CD14-positive monocyte (primary cell): ENCODE measurements at places on chromosomes 13 and 19. TPM values are rescaled to one million over a fixed set of nuclear protein-coding genes. Genes with fewer than 3 reads are reported as not detected.

- peaks cover 70% of the 10 kb centered on the region for H3K36me3 ChIP-seq
- H3K4me1 ChIP-seq = no peaks in the 10 kb centered on the region
- no peak for DNase-seq
- H3K27me3 ChIP-seq = no peaks in the 10 kb centered on the region
- no peak overlapping the region for H3K4me3 ChIP-seq
These were observed 74.2 kb downstream of the SLC7A1 start for GRCh38 chr13:29521336-29521735.

GRCh38 chr19:5470264-5470671, 15.1 kb downstream of the ZNRF4 start:
- no peak overlapping the region for H3K4me3 ChIP-seq
- no peaks in the 10 kb centered on the region for H3K4me1 ChIP-seq
- no peaks in the 10 kb centered on the region for H3K27me3 ChIP-seq
- H3K36me3 ChIP-seq = no peaks in the 10 kb centered on the region
- no peak overlapping the region for H3K27ac ChIP-seq
- DNase-seq = no peak

DNA sequence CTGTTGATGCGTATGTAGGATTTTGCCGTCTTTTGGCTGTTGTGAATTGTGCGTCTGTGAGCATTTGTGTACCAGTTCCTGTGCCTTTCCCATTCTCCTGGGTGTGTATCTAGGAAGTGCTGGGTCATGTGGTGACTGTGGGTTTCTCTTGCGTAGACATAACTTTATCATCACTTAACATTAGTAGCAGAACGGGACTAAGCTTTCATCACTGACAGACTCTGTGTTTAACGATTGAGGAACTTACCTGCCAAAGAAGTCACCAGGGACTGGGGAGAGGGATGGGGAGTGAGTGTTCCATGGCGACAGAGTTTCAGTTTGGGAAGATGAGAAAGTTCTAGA, 15.0 kb downstream of the FZR1 start:
- peaks cover 78% of the 10 kb centered on the region for H3K36me3 ChIP-seq
- H3K4me1 ChIP-seq = no peaks in the 10 kb centered on the region
- no peak overlapping the region for H3K27ac ChIP-seq
- no peak for DNase-seq

GRCh38 chr19:4393947-4394590, 6.3 kb downstream of the SH3GL1 start:
- DNase-seq = no peak
- H3K27ac ChIP-seq = no peak overlapping the region
- no peaks in the 10 kb centered on the region for H3K27me3 ChIP-seq
- no peak overlapping the region for H3K4me3 ChIP-seq
- H3K36me3 ChIP-seq = peaks cover 57% of the 10 kb centered on the region

DNA sequence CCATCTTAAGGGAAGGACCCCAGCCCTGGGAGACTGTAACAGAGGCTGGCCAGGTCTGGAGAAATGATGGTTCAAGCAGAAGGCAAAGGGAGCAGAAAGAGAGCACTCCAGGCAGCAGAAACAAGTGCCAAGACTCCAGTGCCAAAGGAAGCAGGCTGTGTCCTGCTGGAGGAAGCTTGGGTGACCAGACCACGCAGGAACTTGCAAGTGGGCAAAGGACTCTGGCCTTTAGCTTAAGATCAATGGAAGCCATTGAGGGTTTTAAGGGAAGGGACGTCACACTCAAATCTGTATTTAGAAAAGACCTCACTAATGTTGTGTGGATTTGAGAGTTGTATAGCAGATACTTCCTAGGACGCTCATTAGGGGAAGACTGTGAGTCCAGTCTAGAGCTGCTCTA, 95.5 kb downstream of the MIPEP start:
- H3K27me3 ChIP-seq = no peaks in the 10 kb centered on the region
- no peak overlapping the region for H3K4me3 ChIP-seq
- H3K36me3 ChIP-seq = no peaks in the 10 kb centered on the region
- DNase-seq = no peak

DNA sequence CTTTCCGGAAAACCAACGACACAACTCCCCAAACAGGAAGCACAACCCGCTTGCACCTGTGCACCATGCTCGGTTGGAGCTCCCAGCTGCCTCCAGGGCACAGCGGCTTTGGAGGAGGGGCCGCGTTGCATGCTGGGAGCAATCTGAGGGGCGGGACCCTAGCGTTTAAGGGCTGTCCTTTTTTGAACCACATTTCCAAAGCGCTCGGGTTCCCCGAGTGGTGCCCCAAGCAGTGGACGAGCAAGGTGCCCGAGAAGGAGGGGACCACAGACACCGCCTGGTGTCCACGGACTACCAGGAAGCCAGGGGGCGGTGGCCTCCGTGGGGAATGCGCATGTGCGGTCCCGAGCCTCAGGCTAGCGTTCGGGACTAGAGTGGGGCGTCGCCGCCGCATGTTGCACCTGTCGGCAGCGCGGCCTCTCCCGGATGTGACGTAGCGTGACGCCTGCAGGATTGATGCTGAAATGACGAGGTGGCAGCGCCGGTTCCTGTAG, 11.9 kb upstream of the ZNF57 start:
- no peaks in the 10 kb centered on the region for H3K4me1 ChIP-seq
- peak overlapping the region; percentile 39 for H3K4me3 ChIP-seq
- DNase-seq = no peak
- no peaks in the 10 kb centered on the region for H3K27me3 ChIP-seq
- H3K36me3 ChIP-seq = no peaks in the 10 kb centered on the region

The TSKS gene
- 0.81 and 1.1 TPM in 2 replicates for polyA plus RNA-seq
